Placental pericyte (primary cell): ENCODE measurements at places on chromosomes 2 and 18. TPM values are rescaled to one million over a fixed set of nuclear protein-coding genes. Genes with fewer than 3 reads are reported as not detected.

The LCT gene
- total RNA-seq: not detected in 2 replicates

The ACMSD gene
- not detected in 2 replicates for total RNA-seq

The PAX3 gene
- total RNA-seq: not detected in 2 replicates

The CRYBA2 gene
- not detected in 2 replicates for total RNA-seq

The KLF11 gene
- 3.9 and 7.0 TPM in 2 replicates for total RNA-seq

The REG1B gene
- total RNA-seq: not detected in 2 replicates

The SRSF7 gene
- total RNA-seq: 101 and 134 TPM in 2 replicates

The ARHGAP15 gene
- total RNA-seq: not detected in 2 replicates

The MYO7B gene
- total RNA-seq: 0.43 TPM in 1 of 2 replicates, not detected in the other

The ABCB11 gene
- not detected in 2 replicates for total RNA-seq

The GAD1 gene
- 0.22 and 0.43 TPM in 2 replicates for total RNA-seq

The DHRS9 gene
- not detected in 2 replicates for total RNA-seq

The ALPG gene
- total RNA-seq: not detected in 2 replicates

The KIAA2012 gene
- not detected in 2 replicates for total RNA-seq
